T-cell (primary cell): ENCODE measurements at places on chromosomes 11 and 22. TPM values are rescaled to one million over a fixed set of nuclear protein-coding genes. Genes with fewer than 3 reads are reported as not detected.

- no peak overlapping the region for H3K27ac ChIP-seq
- H3K4me1 ChIP-seq = no peaks in the 10 kb centered on the region
- no peaks in the 10 kb centered on the region for H3K27me3 ChIP-seq
- H3K4me3 ChIP-seq = no peak overlapping the region
- DNase-seq = no peak
- H3K36me3 ChIP-seq = no peaks in the 10 kb centered on the region
These were observed 19.7 kb downstream of the OR51E2 start for GRCh38 chr11:4677948-4678347.

DNA sequence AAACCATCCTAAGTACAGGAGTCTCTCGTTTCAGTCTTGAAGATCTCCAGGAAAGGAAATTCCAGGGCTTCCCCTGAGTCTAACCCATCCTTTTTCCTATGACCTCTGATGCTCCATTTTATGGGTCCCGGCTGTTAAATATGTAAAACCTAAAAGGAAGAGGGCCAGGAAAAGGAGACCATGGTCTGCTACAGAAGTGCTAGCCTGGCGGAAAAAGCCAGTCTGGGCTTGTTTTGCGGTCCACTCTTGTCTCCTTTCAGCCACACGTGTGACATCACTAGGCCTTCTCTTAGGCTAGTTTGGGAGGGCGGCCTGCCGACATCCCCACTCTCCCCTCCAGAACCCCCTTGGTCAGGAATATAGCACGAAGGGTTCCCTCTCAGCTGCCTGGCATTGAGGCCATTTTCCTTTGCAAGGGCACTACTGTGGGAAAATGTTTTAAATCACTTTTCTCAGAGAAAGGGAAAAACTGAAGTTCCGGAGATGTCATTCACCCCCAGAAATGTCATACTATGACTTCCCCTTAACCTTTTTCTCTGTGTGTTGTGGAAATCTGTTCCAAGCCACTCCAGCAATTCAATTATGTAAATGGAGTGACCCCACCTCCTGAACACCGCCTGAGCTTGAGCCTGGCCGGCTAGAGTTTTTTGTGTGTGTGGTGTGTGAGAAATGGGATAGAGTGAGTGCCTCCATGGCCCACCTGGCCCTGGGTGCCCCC, 86.9 kb downstream of the UBASH3B start:
- H3K4me1 ChIP-seq = peaks cover 50% of the 10 kb centered on the region
- H3K27ac ChIP-seq = peak overlapping the region; percentile 84
- DNase-seq = no peak
- H3K36me3 ChIP-seq = no peaks in the 10 kb centered on the region
- no peaks in the 10 kb centered on the region for H3K27me3 ChIP-seq
- no peak overlapping the region for H3K4me3 ChIP-seq

DNA sequence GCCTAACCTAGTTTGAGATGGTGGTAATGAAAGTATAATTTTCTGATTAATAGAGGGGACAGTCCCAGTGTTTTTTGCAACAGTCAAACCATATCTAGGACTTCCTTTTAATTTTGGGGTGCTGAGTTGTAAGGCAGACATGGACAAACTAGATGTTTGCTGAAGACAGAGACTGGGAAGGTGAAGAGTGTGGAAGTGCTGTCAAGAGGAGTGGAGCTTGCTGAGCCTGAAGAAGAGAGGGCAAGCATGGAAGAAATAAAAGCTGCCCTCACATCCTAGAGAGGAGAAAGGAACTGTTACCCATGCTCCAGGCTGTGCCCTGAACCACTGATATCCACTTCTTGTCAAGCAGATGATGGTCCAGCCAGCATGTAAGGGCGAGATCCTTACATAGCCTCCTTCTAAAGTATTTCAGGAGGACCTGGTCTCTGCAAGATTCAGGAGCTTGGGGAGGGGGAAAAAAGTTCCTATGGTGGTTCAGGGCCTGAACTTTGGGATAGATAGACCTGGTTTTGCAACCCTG, 51.4 kb downstream of the PRR5L start:
- H3K4me1 ChIP-seq = peaks cover 1% of the 10 kb centered on the region
- no peak overlapping the region for H3K4me3 ChIP-seq
- no peak overlapping the region for H3K27ac ChIP-seq
- H3K36me3 ChIP-seq = no peaks in the 10 kb centered on the region
- H3K27me3 ChIP-seq = no peaks in the 10 kb centered on the region

GRCh38 chr11:15613789-15614188, 499.1 kb downstream of the INSC start:
- H3K36me3 ChIP-seq = no peaks in the 10 kb centered on the region
- no peaks in the 10 kb centered on the region for H3K4me1 ChIP-seq
- no peaks in the 10 kb centered on the region for H3K27me3 ChIP-seq
- H3K4me3 ChIP-seq = no peak overlapping the region
- no peak for DNase-seq
- no peak overlapping the region for H3K27ac ChIP-seq

- peaks cover 31% of the 10 kb centered on the region for H3K27me3 ChIP-seq
- H3K4me1 ChIP-seq = no peaks in the 10 kb centered on the region
- H3K36me3 ChIP-seq = no peaks in the 10 kb centered on the region
- no peak overlapping the region for H3K4me3 ChIP-seq
These were observed 134.1 kb downstream of the GRIK4 start for GRCh38 chr11:120645639-120646038.

DNA sequence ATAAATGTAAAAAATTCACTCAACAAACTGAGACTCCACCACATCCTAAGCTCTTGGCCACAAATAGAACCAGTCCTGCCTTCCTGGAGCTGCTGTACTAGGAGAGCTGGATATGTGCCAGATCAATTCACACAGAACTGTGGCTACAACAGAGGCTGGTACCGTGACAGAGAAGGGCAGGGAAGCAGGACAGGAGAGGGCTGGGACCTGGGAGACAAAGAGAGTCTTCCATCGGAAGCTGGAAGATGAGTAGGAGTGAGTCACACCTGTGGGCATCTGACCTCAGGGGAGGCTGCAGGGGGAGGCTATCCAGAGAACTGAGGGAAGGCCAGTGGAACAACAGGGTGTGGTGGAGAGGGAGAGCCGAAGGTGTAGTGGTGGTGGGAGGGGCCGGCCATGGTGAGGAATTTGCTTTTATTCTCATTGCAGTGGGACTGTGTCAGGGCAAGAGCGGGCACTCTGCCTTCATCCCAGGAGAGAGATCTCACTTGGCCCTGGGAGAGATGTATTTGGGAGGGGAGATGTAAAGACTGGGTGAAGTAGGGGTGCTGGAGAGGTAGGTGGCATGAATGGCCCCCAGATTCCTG, 1.9 kb upstream of the LTBP3 start:
- H3K4me1 ChIP-seq = peaks cover 15% of the 10 kb centered on the region
- no peak for DNase-seq
- no peaks in the 10 kb centered on the region for H3K36me3 ChIP-seq
- no peaks in the 10 kb centered on the region for H3K27me3 ChIP-seq
- no peak overlapping the region for H3K27ac ChIP-seq
- H3K4me3 ChIP-seq = no peak overlapping the region

The OR4A16 gene
- not detected for total RNA-seq
